ENCODE measurements at places on chromosomes 7 and 10.
A peak's percentile ranks its signal among the peaks of the same experiment; 100 is the strongest.

DNA sequence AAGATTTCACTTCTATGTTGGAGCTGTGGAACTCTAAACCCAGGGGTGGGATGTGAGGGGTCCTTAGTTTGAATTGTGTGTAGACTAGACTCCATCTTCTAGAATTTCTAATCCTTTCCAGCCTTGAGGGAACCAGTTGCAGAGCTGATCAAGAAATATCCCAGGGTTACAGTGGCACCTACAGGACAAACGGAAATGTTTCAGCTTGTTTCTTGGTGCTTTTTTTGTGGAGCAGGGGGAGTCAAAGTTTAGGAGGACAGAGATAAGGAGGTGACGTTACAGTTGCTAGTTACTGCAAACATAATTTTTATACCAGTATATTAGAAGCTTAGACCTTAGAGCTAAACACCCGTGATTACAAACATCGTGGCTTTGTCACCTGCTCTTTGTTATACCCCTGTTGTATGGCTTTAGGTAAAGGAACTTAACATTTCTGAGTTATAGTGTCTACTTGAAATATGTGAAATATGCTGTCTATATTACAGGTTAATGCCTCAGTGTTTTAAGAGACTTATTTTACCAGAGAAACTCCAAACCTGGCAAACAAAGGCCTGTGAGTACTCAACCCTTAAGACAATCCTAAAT, 84.5 kb upstream of the DYNC1I1 start:
- DNase-seq, result peak; percentile 45

DNA sequence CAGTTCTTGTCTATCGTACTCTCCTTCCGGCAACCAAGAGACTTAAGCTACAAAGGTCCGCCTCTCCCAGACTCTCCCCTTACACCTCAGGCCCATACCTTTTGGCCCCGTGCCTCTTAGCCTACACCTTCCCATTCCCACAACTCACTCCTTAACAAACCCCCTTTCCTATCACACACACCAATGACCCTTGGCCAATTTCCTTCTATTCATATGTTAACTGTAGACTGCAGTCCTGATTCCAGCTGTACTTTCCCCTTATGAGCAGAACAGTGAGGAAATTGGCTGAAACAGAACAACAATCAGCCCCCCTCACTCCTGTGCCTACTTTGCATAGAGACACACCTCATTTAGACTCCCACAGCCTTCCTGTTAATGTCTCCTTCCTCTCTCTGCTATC, 1.4 kb upstream of the TMEM139 start:
- DNase-seq, result peak; percentile 31

GRCh38 chr7:120842121-120842621, 15.8 kb downstream of the TSPAN12 start:
- no peak for DNase-seq

GRCh38 chr7:155198196-155198892, 99.3 kb upstream of the INSIG1 start:
- no peak for DNase-seq

GRCh38 chr10:125779403-125780327, 4.0 kb upstream of the MMP21 start:
- no peak for DNase-seq

DNA sequence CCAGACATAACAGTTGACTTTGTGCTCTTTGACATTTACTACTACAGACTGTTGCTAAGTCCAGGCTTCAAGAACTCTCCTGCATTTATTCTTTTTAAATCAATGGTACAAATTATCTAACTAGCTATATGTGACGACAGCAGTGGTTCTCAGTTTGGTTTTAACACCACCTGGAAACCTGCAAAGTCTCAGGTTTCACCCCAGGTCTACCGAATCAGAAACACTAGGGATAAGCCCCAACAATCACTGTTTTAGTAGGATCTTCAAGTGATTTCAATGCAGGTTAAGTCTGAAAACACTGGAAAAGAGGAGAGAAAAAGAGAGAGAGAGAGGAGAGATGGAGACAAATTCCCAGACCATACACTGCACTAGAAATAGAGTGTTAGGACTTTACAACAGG, 519.0 kb downstream of the PCDH15 start:
- no peak for DNase-seq

- no peak for DNase-seq
These were observed 11.2 kb downstream of the CASP2 start for GRCh38 chr7:143299346-143299745.

DNA sequence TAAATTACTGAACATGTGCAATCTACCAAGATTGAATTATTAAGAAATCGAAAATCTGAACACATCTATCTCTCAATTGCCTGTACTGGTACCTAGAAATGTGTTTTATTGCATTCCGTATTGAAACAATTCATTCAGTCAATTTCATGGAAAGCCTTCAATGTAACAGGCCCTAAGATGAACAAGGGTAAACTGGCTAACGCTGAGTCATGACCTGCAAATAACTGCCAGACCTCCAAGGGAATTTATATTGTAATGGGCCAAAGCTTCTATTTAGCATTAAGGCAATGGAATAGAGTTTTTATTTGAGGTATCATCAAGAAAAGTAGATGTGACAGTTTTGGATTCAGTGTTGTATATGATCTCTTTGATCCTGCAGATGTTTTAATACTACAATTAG, 49.9 kb upstream of the CD36 start:
- DNase-seq, result no peak

- no peak for DNase-seq
These were observed 11.4 kb downstream of the FAM241B start for GRCh38 chr10:69641261-69641980.

- DNase-seq, result no peak
These were observed 65.4 kb downstream of the UBE3C start for GRCh38 chr7:157204134-157204533.

GRCh38 chr7:139523199-139523941, at the start of gene CLEC2L:
Gene CLEC2L (plus strand): TSS chr7:139523685. CDS start chr7:139523928, 243 bp downstream.
- DNase-seq, result no peak

- no peak for DNase-seq
These were observed 279.0 kb downstream of the NEBL start for GRCh38 chr10:20618011-20618547.

- DNase-seq, result peak; percentile 32
These were observed 60.0 kb downstream of the CHN2 start for GRCh38 chr7:29254591-29254990.

- peak; percentile 72 for DNase-seq
These were observed 22.4 kb downstream of the STN1 start for GRCh38 chr10:103895411-103896186.

DNA sequence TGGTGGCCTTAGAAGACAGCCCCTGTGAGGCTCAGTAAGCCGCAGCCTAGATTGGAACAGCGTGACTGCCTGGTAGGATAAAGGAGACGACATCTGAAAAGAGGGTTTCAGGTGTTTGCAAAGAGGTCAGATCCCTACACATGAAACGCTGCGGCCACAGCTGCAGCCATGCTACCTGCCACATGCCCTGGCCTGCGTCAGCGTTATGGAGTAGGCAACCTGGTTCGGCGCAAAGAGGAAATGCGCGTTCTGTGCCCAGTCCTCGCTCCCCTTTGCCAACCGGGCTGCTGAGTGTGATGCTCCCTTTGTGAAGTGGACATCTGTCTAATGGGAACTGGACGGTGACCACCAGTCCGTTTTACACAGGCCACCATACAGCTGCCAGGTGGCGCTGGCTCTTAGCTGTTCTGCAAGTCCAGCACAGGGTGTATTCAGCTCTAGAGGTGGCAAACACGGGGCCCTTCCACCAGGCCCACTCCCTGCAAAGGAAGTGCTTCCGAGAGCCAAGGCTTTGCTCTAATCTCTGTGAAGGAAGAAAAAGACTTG, 160.3 kb downstream of the CELF2 start:
- DNase-seq, result peak; percentile 18

GRCh38 chr10:96655461-96656197, 64.7 kb downstream of the PIK3AP1 start:
- DNase-seq, result no peak

DNA sequence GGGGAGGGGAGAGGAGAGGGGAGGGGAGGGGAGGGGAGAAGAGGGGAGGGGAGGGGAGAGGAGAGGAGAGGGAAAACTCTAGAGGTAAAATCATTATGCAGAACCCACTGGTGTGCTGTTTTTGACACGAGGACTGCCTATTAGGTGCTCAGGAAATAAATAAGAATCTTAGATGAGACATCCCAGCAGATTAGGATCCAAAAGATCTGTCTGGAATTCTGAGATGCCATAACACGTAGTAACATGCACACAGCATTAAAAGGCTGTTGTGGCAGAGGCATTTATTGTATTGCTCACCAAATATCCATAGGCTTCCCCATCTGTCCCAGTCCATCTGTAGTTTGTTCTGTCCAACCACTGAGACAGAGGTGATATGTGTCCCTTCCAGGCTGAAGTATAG, 40.8 kb upstream of the KMT2E start:
- DNase-seq, result no peak

DNA sequence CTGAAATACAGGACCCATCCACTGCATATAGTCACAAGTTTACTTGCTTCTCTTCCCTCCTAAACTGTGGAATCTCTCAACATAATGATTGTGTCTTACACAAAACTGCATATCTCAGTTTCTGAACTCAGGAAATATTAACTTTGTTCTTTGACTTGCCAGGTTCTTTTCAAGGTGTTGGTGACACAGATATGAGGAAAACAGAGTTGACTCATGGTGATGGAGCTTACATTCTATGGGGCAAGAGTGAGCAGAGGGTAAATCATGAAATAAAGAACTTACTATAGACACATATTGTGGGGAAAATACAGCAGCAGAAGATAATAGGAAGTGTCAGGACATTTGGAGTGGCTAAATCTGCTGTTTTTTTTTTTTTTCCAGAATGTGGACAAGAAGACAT, 72.5 kb upstream of the IGFBP3 start:
- no peak for DNase-seq

DNA sequence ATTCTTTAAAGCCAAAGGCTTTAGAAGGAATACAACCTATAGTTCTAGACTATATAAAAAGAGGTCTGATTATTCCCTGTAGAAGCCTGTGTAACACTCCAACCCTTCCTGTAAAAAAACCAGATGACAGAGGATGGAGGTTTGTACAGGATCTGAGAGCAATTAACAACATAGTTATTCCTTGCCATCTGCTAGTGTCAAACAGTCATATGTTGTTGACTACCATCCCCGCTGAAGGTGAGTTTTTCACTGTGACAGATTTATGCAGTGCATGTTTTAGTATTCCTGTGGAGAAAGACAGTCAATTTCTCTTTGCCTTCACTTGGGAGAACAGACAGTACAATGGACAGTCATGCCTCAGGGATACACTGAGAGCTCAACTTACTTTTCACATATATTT, 19.0 kb upstream of the SLC26A4 start:
- DNase-seq, result no peak

GRCh38 chr7:36910401-36910800, 186.1 kb upstream of the AOAH start:
- no peak for DNase-seq

- DNase-seq, result no peak
These were observed 1.8 kb upstream of the INTS1 start for GRCh38 chr7:1505731-1506550.

DNA sequence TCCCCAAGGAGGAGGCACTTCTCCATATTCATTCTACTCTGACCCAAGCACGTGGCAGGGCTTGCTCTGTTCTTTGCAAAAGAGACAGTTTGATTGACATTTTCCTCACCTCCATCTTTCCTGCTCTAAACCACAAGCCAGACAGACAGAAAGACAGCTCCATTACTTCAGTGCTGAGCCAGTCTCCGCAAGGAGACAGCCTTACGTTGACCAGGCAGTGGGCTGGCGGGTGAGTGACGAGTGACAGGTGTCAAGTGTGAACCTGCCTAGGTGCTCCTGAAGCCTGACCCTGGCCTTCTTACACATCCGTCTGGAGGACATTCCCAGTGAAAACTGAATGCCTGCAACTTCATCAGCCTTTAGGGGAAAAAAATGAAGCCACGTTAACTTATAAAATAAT, 314.6 kb downstream of the TNS3 start:
- no peak for DNase-seq

- DNase-seq, result peak; percentile 68
These were observed 168.0 kb upstream of the AHR start for GRCh38 chr7:17130281-17131059.

DNA sequence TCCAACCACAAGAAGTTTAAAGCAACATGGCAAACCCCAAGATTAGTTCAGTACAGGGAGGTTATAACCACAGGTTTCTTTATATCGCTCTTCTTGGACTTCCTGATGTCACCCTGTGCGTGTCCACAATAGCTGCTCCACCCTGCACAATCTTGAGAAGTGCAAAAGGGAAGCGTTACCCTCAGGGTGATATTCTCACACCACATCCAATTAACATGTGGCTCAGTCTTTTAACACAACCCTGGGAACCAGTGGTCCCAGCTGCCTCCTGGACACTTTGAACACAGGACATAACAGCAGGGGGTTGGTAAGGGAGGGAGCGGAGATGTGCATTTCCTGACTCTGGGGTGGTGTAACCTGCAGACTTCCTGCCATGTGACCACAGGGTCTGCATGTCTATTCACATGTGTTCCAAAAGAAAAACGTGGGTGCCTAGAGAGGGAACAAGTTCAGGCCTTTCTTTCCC, 64.6 kb downstream of the GSAP start:
- DNase-seq, result peak; percentile 72

DNA sequence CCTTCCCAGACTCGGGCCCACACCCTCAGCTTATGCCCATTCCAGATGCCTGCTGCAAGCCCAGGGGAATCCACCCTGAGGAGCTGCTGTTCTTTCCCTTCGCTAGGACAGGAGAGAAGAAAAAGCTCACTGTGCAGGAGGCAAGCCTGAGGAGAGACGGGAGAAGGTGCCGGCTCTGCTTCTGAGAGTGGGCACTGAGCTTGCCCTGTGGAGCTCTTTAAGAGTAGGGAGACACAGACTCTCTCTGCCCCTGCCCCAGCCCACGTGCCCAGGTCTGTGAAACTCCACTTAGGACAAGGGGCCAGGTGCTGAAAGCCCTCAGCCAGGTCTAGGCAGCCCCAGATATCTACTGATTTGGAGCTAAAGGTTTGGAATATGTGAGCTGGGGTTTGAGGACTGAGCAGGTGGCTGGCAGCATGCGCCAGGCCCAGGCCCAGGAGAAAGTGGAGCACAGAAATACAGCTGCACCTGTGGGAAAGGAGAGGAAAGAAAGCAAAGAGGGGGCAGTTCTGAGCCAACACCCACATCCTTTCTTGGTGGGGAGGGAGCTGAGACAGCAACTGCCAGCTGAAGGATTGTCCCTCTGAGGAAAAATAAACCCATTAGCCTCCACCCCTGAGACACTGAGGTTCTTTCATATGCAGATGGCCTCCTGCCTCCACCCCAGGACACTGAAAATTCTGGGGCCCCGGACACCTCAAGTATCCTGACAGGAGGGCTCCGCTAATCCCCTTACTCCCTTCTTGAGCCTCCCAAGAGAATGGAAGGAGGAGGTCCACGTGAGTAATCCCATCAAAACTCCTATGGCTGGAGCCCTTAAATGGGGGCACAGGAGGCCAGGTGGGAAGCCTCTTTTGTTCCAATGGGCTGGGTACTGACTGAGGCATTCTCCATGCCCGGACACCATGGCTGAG, 7.3 kb downstream of the POLL start:
- DNase-seq, result no peak

- no peak for DNase-seq
These were observed at the start of gene TUBB8 for GRCh38 chr10:48996-49395. Gene TUBB8 (minus strand): TSS chr10:49296. CDS start chr10:49238, 58 bp downstream.

- no peak for DNase-seq
These were observed 14.3 kb downstream of the TSPAN15 start for GRCh38 chr10:69465457-69466157.
